NCI-H1694 treated with DMSO at 0.1 percent for 48 hours (cell line): ENCODE measurements at places on chromosomes 3 and 15.
A peak's percentile ranks its signal among the peaks of the same experiment; 100 is the strongest.

DNA sequence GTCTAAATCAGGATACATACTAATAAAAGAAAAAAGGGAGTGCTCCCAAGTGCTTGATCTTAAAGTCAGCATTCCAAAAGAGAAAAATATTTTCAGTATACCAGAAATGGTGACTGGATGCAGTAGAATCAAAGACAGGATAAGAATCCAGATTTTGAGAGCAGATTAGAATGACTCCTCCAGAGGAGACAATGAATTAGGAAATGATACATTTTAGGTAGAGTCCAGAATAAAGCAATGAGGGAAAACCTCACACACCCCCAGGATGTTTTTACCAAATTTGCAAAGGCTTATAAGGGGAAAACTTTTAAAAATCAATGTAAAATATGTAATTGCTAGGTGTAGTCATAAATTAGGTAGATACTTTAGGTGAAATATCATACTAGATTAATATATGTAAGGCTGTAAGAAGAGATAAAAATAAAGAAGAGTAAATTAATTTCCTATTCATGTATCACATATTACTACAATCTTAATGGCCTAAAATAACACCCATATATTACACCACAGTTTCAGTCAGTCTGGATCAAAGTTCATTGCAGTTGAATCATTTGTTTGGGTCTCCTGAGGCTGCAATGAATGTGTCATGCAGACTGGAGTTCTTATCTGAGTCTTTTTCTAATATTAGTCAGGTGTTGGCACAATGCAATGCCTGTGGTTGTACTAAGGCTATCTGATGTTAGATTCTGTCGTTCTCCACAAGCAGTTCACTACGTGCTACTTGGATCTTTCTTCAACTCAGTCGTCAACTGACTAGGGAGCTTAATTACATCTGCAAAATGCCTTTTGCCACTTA, 547.8 kb upstream of the EPHA6 start:
- no peak for DNase-seq

DNA sequence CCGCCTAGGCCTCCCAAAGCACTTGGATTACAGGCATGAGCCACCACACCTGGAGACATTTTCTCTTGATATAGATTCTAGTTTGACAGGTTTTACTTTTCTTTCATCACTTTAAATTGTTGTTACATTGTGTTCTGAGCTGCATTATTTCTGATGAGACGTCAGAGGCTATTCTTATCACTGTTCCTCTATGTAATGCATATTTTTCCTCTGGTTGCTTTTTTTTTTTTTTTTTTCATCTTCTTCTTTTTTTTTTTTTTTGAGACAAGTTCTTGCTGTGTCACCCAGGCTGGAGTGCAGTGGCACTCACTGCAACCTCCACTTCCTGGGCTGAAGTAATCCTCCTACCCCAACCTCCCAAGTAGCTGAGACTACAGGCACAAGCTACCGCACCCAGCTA, 41.2 kb downstream of the TRA2B start:
- DNase-seq: no peak

GRCh38 chr3:36538136-36538749, 157.9 kb downstream of the STAC start:
- peak; percentile 18 for DNase-seq

DNA sequence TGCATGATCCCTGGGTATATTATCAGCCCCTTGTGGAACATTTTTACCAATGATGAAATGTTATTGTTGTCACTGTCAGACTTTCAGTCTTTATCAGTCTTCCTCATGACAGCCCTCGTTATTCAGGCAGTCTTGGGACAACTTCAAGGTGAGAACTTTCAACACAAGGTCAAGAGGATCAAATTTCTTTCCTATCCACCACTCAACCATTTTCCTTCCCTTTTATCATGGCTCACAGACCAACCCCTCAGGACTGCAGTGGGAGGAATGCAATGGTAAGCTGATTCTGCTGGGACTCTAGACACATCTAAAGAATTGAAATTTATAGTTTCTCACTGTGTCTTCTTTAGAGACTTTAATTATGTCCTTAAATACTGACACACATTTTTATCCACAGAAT, 107.0 kb upstream of the LSAMP start:
- DNase-seq: no peak

DNA sequence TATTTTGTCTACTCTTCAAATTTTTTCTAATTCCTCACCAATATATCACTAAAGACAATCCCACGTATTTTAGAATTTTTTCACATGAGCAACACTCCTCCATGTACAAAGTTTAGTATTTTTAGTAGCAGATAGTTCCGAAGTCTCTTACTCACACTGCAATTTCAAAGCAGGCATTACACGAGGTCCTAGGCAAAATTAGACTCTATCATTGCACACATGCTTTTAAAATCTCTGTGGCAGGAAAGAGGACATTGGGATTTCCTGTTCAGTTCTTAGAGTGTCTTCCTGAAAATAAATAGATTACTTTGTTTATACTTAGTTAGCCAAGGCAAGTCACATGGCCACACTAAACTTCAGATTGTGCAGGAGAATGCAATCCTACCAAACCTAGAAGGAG, 847.7 kb downstream of the ROBO2 start:
- DNase-seq: no peak

GRCh38 chr3:39205131-39205530, 12.7 kb upstream of the XIRP1 start:
- DNase-seq: no peak

- no peak for DNase-seq
Measured at GRCh38 chr3:19598870-19599269, 335.1 kb downstream of the EFHB start.

DNA sequence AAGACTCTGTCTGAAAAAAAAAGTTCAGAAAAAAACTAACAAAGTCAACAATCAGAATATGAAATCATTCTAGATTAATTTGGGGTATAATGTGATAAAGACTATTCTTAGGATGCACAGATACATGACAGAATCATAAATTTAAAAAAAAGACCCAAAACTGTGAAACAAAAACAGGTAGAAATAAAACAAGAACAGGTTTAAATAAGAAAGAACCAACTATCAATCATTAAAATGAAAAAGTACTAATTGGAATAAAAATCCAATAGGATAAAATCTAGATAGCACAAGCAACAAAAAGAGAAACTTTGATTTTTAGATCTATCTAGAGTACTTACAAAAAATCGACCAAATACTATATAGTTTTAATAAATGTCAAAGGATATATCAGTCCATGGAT, 13.4 kb downstream of the TMEM202 start:
- DNase-seq: no peak

GRCh38 chr15:75648156-75649000, 666 bp downstream of the SNX33 start:
- DNase-seq: no peak

- DNase-seq: no peak
Measured at GRCh38 chr15:90203473-90203872, 2.3 kb downstream of the SEMA4B start.

DNA sequence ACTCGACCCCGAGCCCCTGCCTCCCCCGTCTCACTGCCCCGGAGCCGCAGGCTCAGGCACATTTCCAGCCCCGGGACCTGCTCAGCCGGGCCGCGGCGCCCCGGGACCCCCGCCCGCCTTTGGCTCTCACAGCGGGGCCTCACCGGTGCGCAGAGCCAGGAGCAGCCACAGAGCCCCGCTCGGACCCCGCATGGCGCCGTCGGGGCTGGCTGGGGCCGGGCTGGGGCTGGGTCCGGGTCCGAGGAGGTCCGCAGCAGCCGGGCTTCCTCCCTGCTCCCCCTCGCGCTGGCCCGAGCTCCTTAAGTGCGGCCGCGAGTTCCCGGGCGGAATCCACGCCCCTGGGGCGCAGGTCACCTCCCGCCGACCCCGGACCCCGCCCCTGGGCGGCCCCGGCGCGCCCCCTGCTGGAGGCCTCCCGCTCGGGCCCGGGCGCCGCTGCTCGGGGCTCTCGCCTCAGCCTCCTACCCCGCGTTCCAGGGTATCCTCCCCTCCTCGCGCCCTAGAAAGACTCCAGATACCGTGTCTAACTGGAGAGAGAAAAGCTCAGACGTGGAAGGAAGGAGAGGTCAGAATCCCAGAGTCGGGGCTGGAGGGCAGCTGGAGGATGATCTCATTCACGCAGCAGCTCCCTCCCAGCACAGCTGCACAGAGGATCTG, at the start of gene MELTF:
Gene MELTF (minus strand): TSS at position 307 of the 657 bp plus-strand sequence. CDS start 115 bp downstream, at position 192.
- peak; percentile 29 for DNase-seq

- DNase-seq: no peak
Measured at GRCh38 chr3:174308736-174309135, 550.4 kb upstream of the NAALADL2 start.

- DNase-seq: no peak
Measured at GRCh38 chr15:76996526-76997401, 1.8 kb downstream of the PSTPIP1 start.

- DNase-seq: no peak
Measured at GRCh38 chr3:9205345-9206143, 43.9 kb downstream of the SRGAP3 start.

- no peak for DNase-seq
Measured at GRCh38 chr3:143442814-143443447, 323.4 kb downstream of the CHST2 start.

- DNase-seq: no peak
Measured at GRCh38 chr15:80998251-80998650, 2.5 kb upstream of the TLNRD1 start.

DNA sequence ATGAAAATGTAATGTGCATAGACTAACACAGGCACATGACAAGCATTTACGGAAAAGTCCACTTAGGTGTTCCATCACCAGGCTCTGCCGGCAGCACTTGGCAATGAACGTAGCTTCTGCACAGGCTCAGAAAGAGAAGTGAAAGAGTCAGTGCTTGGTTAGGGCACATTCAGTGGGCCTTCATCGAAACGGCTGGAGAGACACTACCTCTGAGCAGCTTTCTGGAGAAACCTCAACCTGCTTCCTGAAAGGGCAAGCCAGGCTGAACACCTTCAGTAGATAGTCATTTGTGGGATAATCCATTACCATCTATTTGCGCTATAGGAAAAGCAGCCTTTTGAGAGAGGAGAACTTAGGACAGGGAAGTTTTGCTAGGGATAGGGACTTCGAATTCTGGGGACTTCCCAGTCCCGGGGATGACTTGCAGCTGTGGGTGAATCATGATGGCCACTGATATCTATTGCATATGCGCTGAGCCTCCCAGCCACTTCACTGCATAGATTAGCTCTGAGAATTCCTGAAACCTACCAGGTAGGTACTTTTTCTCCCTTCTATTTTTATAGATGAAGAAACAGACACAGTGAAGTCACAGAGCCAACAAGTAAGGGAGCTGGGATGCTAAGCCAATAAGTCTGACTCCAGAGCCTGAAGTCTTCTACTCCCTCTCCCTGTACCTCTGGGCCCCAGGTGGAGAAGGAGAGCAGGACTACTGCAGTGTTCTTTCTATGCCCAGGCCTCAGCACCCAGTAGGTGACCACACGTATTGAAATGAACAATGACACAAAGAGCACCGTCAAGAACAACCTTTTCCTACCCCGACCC, 4.2 kb upstream of the SH2D7 start:
- DNase-seq: no peak

DNA sequence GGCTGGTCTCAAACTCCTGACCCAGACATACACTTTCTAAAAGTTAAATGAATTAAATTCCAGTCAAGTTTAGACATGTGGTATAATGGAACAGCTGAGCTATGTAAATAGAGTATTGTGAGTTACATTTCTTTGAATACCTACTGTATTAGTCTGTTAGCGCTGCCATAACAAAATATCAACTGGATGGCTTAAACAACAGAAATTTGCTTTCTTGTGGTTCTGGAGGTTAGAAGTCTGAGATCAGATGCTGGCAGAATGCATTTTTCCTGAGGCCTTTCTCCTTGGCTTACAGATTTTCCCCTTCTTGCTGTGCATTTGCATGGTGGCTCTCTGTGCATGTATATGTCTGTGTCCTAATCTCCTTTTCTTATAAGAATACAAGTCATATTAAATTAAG, 101.5 kb upstream of the TGFBR2 start:
- no peak for DNase-seq

DNA sequence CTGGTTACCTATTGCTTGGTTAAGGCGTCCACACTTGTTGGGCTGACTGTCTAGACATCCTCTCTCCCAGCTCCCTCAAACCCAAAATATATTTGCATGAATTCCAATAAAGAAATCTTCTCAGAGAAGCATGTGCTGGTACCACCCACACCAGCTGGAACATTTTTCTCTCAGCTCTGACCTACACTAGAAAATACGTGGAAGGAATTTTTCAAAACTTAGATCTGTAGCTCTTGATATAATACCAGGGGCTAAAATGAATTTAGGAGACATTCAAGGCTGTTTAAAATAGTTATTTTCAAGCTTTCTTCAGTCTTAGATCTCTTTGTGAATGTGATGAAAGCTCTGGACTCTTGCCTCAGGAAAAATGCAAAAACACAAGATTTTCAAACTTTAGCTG, 590.4 kb downstream of the PDCD6IP start:
- DNase-seq: no peak

GRCh38 chr3:196159952-196160804, 51.0 kb downstream of the ZDHHC19 start:
- DNase-seq: no peak

DNA sequence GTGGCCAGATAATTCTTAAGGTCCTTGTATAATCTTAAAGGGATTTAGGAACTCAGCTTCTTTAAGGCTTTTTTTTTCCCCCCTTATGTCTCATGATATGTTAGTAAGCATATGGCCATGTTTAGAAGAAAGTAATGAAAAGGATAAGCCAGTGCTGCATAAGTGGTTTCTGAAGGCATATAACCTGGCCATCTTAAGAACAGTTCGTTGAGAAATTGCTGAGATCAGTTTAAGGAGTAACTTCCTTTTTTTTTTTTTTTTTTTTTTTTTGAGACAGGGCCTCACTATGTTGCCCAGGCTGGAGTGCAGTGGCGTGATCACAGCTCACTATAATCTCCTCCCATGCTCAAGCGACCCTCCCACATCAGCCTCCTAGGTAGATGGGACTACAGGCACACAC, 51.7 kb downstream of the UBE2E2 start:
- no peak for DNase-seq

DNA sequence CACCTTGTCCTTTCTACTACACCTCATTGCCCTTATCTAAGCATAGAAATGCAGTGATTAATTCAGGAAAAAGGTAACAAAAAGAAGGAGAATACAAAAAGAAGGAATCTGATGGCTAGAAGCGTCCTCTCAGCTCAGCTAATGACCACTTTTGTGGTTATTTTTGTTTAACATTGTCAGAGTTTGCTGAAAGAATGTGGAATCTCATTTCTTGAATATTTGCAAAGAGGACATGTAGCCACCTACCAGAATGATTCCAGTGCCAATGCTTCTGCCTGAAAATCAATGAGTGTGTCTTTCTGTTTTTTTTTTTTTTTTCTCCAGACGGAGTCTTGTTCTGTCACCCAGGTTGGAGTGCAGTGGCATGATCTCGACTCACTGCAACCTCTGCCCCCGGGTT, 24.5 kb downstream of the NANOGP8 start:
- DNase-seq: no peak

GRCh38 chr3:174767406-174767805, 91.7 kb upstream of the NAALADL2 start:
- no peak for DNase-seq
